ENCODE measurements at places on chromosomes 5 and 9.

- no peak for DNase-seq
Observed at GRCh38 chr9:131776473-131776872, 36.6 kb upstream of the RAPGEF1 start.

GRCh38 chr5:145124806-145125205 lies 710.3 kb downstream of the PRELID2 start:
- DNase-seq, result no peak

DNA sequence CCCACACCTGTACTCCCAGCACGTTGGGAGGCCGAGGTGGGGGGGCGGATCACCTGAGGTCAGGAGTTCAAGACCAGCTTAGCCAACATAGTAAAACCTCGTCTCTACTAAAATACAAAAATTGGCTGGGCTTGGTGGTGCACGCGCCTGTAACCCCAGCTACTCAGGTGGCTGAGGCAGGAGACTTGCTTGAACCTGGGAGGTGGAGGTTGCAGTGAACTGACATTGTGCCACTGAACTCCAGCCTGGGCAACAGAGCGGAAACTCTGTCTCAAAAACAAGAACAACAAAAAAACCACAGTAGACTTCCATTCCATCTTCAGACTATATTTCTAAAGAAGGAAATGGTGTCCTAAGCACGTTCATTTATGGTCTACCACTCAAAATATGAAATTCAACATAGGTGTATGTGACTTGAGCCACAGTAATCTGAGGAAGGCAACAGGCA lies 14.2 kb upstream of the SERINC5 start:
- DNase-seq, result no peak

- DNase-seq, result no peak
Observed at GRCh38 chr9:105305856-105306255, 61.4 kb downstream of the SLC44A1 start.

- DNase-seq, result no peak
Observed at GRCh38 chr5:132915681-132916080, 42.2 kb downstream of the LEAP2 start.

- DNase-seq, result no peak
Observed at GRCh38 chr5:53031695-53032096, 42.5 kb downstream of the ITGA2 start.

- DNase-seq, result no peak
Observed at GRCh38 chr5:172845154-172845553, 11.1 kb downstream of the ERGIC1 start.

- no peak for DNase-seq
Observed at GRCh38 chr5:110354311-110354710, 372.2 kb downstream of the TMEM232 start.

GRCh38 chr9:3181049-3181953 lies 337.4 kb upstream of the PUM3 start:
- peak; percentile 66 for DNase-seq

DNA sequence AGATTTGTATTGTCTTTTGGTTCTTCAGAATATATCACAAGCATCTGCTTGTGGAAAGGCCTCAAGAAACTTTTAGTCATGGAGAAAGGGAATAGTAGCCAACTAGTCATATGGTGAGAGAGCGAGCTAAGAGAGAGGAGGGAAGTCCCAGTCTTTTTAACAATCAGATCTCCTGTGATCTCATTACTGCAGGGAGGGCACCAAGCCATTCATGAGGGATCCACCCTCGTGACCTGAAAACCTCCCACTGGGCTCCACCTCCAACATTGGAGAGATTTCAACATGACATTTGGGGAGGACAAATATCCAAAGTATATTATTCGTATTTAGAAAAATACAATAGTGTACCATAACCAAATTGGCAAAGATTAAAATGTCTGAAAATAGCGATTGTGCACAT lies 99.0 kb downstream of the GABRA1 start:
- no peak for DNase-seq

GRCh38 chr5:181084621-181085195 lies 44.6 kb downstream of the BTNL9 start:
- DNase-seq, result no peak

All from anterior cingulate cortex (tissue), 58 donors.